ENCODE measurements at places on chromosomes 6 and 20.

DNA sequence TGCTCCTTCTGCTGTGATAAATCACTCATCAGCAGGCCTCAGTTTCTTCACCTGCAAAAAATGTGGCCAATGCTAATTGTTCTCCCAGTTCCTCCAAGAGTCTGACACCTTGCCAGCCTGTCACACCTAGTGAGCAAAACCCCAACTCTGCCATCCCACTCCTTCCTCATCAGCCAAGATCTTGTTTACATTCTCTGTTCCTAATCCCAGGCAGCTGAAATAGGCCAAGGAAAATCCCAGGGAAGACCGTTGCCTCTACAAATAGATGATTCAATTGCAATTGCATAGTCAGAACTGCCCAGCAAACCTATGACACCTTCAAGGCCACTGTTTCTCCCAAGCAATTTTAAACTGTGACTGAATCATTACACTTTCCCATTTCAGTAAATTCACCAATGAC lies 78.7 kb downstream of the GMDS start:
- no peak for DNase-seq

DNA sequence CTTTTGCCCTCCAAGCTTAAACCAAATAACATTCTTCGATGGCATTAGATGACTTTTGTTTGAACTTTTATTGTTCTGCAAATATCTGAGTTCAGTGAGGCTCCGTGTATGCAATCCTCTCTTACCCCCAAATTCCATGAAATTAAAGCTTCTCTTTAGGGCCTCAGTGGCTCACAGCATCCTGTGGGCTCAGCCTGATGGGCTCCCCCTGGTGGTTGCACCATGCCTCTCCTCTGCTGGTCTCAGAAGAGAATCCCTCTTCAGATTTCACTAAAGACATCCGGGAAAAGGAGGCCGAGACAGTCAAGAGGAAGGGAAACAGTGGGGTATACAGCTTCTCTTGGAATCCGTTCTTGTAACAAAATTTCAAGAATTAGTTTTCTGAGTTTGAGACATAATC lies 331.6 kb upstream of the NT5E start:
- DNase-seq: no peak

DNA sequence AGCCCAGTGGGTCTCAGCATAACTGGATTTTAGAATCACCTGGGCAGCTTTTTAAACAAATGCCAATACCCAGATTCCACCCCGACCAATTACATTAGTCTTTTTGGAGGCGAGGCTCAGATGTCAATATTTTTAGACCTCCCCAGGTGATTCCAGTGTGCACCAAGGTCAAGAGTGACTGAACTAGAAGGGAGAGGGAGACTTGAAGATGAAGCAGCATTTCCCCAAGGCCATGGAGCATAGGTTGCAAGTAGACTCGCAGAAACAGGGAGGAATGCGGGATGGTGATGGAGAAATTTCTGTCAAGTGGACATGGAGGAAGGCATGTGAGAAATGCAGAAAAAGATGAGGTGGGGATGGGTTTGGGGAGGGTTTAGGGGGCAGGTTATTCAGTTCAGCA lies 64.9 kb downstream of the BCAS1 start:
- no peak for DNase-seq

- no peak for DNase-seq
These were observed 279.2 kb downstream of the SOX4 start for GRCh38 chr6:21872749-21873148.

DNA sequence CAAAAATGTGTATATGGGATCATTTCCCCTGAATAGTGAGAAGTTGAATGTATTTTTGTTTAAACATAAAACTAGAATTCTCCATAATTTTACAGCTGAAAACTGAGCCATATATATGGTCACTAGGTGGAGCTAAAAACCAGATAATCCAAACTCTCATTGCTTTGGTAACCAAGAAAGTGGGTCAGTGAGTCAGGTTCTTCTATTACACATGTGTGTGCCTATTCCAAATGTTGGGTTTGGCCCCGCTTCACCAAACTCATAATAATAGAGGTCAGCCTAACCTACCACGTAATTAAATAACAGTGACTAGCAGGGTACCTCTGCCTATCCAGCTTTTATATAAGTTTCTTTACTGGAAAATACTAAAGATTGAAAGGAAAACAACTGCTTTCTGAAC lies 19.3 kb upstream of the RNGTT start:
- peak; percentile 90 for DNase-seq

DNA sequence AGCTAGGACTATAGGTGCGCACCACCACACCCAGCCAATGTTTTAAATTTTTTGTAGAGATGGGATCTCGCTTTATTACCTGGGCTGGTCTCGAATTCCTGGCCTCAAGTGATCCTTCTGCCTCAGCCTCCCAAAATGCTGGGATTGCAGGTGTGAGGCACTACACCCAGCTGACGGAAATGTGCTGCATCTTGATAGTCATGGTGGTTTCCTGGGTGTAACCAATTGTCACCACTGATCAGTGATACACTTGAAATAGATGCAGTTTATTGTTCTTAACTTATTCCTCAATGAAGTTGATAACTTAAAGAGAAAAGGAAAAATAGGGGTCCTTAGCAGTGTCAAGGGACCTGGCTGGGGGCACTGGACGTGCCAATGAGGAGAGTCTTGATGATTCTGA lies 92.4 kb downstream of the PPP1R14C start:
- no peak for DNase-seq

- DNase-seq: peak; percentile 12
These were observed 12.8 kb upstream of the PDYN start for GRCh38 chr20:2006452-2007361.

- no peak for DNase-seq
These were observed 26.1 kb downstream of the SPATA2 start for GRCh38 chr20:49889001-49889934.

GRCh38 chr6:168638468-168639271 lies 197.7 kb downstream of the SMOC2 start:
- no peak for DNase-seq

DNA sequence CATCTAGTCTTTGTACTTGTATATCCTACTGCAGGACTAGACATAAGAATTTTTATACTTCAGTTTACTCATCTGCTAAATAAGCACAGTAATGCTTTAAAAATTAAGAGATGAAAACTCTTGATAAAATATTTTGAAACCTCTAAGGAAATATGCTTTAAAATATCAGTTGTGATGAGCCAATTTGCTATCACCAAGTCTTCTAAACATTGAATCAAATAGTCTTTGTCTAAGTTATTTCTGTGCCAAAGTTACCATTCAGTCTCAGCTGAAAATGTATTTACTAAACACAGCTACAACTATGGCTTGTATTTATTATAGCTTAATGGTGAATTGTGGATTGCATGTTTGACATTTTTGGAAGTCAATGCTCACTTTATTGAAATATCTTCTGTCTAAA lies 46.2 kb upstream of the RFPL4B start:
- DNase-seq: no peak

GRCh38 chr6:11653028-11653583 lies 115.6 kb downstream of the TMEM170B start:
- peak; percentile 95 for DNase-seq

DNA sequence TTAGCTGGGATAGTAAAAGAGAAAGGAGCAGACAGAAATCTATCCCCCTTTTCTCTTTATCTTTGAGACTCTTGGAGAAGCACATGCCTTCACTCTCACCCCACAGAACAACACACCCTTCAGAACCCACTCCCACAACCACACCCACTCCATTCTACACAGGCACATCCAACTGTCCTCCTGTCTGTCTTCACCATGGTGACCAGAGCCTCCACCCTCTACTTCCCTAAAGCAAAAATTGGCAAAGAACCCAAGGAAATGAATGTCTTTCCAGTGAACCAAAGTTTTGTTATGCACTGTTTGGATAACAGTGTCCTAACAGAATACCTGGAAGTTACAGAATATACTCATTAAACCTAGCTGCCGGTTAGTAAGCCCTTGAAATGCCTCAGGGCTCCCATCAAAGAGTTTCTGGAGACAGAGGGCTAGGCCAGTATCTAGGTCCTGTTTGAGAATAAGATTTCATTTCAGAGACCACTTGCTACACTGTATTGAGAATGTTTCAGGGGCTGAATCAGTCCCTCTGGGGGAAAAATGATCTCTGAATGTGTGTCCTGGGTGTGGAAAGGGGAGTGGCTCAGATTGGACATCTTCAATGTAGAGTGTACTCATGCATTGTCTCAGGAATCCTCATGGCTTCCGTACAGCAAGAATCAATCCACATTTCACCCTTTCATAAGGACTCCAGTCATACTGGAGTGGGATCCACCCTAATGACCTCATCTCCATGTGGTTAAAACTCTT lies 101.1 kb downstream of the LY86 start:
- DNase-seq: no peak

GRCh38 chr6:10555625-10556309 lies 34.6 kb downstream of the GCNT2 start:
- DNase-seq: peak; percentile 21

GRCh38 chr6:141667580-141668309 lies 465.0 kb upstream of the GJE1 start:
- DNase-seq: peak; percentile 23

DNA sequence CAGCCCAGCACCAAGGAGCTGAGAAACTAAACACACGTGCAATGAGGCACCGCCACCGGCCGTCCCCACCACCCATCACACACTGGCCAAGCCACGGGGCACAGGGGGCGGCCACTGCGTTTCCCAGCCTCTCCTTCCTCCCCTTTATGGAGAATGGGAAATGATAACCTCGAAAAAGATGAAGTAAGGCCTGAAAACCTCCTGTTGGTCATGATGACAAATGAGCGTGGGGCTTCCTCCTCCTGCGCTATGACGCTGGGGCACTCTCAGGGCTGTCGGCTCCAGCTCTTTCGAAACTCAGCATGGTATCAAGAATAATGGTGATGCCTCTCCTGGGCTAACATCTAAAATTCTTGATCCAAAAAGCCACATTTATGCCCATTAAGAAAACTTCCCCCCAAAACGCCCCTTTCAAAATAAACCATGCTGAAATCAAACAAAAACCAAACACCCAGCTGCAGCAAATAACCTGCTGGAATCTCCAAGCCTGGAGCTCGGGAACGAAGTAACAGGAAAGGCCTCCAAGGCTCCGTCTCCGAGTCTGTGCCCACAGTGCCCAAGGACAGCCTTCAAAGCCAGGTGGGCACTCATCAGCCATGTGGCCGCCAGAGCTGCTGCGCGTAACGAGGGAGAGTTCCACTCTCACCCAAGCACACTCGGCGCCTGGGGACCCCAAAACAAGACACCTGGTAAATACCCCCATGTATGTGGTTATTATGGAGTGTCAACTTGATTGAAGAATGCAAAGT lies 50.0 kb downstream of the TAF4 start:
- no peak for DNase-seq

DNA sequence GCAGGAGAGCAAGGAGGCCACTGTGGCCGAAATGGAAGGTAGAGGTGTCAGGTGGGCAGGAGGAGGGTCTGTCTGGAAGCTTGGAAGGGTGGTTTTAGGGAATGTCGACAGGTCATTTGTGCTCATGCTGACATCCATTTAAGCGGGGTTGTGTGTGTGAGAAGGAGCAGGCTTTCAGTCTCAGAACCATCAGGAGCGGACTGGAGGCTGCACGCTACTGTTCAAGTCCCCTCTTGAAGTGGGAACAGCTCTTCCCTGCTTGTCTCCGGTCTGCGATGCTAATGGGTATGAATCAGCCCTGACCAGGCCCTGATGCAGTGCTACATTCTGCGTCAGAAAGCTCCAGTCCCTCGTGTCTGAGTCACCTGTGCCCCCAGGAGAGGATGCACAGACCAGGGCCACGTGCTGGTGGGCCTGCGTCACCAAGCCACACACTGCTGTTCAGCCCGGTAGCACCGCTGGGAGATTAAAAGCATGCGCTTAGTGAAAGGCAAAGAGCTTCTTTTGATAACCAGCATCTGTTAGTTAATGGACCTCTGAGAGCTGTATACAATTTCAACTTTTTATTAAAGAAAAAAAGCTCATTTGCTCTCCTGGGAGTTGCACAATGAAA lies 58.0 kb downstream of the APCDD1L start:
- DNase-seq: peak; percentile 28

DNA sequence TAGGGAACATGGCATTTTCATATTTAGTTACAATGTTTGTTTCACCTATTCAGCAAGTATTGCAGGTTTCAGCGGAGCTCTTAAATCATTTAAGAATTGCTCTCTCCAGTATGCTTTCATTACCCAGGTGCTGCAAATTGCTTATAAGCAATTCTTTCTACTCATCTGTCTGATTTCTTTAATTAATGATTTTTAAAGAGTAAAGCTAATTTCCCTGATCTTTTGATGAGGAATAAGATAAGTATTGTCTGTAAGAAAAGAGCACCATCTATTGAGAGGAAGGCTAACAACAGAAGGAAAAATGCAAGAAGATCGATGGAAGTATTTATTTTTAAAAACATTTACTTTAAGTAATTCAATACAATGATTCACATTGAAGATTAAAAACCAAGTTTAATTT lies 2.0 kb downstream of the OPRM1 start:
- DNase-seq: no peak

DNA sequence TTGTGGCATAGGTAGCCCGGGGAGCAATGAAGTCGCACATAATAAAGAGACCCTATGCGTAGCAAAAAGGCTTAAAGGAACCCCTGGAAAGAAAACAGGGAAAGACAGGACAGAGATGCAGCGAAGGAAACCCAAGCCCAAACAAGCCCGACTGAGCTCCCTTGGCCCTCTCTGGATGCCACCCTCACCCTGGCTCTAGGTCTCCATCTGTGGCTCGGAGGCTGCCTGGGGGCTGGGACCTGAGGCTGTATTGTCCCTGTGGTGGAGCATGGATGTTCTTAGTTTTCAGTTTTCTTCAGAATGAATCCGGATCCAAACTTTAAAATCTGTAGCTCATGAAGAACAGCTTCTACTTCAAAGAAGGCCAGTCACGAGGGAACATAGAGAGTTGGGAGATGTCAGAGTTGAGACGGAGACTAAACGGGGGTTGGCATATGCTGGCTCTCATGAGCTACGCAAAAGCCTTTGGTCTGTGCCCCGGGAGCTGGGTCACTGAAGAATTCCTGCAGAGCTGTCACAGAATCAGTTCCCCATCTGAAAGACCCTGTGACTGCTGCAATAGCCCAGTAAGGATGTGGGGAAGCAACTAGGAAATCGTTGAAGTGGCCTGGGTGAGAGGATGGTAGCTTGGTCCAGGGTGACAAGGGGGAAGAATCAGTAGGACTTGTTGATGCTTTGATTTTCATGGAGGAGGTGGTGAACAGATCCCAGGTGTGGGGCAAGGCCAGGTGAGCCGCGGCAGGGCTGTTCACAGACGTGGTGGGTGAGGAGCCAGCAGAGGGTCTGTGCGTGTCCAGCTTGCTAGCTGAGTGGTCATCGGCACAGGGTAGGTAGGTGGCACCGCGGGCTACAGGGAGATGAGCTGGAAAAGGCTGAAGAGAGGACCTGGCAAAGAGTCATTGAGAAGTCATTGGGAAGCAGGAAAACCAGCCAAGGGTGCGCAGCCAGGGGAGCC lies 35.2 kb downstream of the SYNDIG1 start:
- no peak for DNase-seq

DNA sequence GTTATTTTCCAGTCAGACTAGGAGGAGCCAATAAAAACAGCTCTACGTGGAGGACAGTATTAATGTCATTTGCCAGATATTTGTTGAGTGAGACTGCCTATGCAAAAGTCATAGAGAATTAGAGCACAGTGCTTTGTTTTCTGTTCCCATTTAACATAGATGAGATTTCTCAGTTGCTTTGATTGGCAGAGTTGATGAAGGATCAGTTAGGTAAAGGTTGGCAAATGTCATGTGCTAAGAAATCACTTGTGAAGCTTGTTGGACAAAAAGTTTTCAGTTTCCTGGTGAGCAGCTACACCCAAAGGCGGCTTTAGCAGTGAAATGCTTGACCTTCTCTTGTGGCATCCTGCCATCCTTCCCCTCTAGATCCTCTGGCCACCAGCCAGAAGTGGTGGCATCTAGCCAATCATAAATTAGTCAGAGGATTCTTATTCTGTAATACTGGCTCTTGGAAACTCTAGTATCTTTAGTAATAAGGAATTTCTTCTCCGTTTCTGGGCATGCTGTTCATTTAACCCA lies 37.0 kb downstream of the BCKDHB start:
- peak; percentile 96 for DNase-seq

- no peak for DNase-seq
These were observed 85.3 kb downstream of the MYLK4 start for GRCh38 chr6:2665146-2666070.

Data from foreskin fibroblast (primary cell).